Esophagus (tissue), 2 donors: ENCODE measurements at places on chromosomes 16 and 17. TPM values are rescaled to one million over a fixed set of nuclear protein-coding genes. Genes with fewer than 3 reads are reported as not detected.

The TPSAB1 gene
- polyA plus RNA-seq = 2.8 TPM

The SLC5A11 gene
- polyA plus RNA-seq = 0.01 TPM

The ABCA9 gene
- polyA plus RNA-seq = 0.69 TPM

The KRT25 gene
- polyA plus RNA-seq = not detected

The C17orf78 gene
- not detected for polyA plus RNA-seq

The HS3ST6 gene
- polyA plus RNA-seq = 16.3 TPM

The MYO15A gene
- polyA plus RNA-seq = 0.68 TPM

The ARHGAP23 gene
- polyA plus RNA-seq = 36.0 TPM

The TP53TG3D gene
- polyA plus RNA-seq = 1.5 TPM

The FAM20A gene
- polyA plus RNA-seq = 1.8 TPM

The NUPR1 gene
- polyA plus RNA-seq = 161 TPM

The WFDC1 gene
- polyA plus RNA-seq = 4.0 TPM

The HLF gene
- polyA plus RNA-seq = 6.4 TPM

The SETD1A gene
- polyA plus RNA-seq = 6.8 TPM

The PLLP gene
- 28.0 TPM for polyA plus RNA-seq

The C16orf95 gene
- 3.4 TPM for polyA plus RNA-seq

The GPS2 gene
- 54.5 TPM for polyA plus RNA-seq

The UTS2R gene
- not detected for polyA plus RNA-seq

The ZNF652 gene
- polyA plus RNA-seq = 18.5 TPM

The CACNG3 gene
- polyA plus RNA-seq = not detected

The CIITA gene
- polyA plus RNA-seq = 2.8 TPM

The ALOX15B gene
- polyA plus RNA-seq = 22.8 TPM

The ADAMTS18 gene
- polyA plus RNA-seq = 0.02 TPM

The LASP1 gene
- polyA plus RNA-seq = 33.0 TPM

The CDRT15L2 gene
- not detected for polyA plus RNA-seq

The SLX4 gene
- polyA plus RNA-seq = 1.6 TPM

The ACSM2A gene
- not detected for polyA plus RNA-seq

The SSTR5 gene
- not detected for polyA plus RNA-seq

The SUPT6H gene
- polyA plus RNA-seq = 29.2 TPM

The MPV17L gene
- polyA plus RNA-seq = 1.0 TPM
